A673 (cell line): ENCODE measurements at places on chromosomes 16 and 17.

GRCh38 chr16:1042866-1043265 lies 29.7 kb upstream of the SSTR5 start:
- peak; percentile 83 for DNase-seq

GRCh38 chr16:65668064-65668595 lies 546.3 kb upstream of the CDH11 start:
- DNase-seq = no peak

DNA sequence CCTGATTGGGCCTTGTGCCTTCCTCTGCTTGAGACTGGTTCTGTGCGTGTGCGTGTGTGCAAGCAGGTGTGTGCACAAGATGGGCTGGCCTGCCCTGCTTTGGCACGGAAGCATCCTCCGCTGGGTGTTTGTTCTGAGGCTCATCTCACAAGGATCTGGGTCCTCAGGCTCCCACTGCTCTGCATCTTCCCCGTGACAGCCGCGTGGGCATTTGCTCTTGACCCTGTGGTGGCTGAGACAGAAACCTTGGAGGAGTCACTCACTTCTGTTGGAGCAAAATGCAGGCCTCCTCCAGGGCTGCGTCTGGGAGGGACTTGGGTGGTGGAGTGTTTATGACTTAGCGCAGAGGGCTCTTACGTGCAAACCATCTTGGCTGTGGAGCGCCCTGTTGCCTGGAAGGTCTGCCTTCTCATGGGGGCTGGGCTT lies 119.2 kb downstream of the RPTOR start:
- no peak for DNase-seq

GRCh38 chr16:24957887-24958286 lies 57.3 kb downstream of the ARHGAP17 start:
- no peak for DNase-seq

DNA sequence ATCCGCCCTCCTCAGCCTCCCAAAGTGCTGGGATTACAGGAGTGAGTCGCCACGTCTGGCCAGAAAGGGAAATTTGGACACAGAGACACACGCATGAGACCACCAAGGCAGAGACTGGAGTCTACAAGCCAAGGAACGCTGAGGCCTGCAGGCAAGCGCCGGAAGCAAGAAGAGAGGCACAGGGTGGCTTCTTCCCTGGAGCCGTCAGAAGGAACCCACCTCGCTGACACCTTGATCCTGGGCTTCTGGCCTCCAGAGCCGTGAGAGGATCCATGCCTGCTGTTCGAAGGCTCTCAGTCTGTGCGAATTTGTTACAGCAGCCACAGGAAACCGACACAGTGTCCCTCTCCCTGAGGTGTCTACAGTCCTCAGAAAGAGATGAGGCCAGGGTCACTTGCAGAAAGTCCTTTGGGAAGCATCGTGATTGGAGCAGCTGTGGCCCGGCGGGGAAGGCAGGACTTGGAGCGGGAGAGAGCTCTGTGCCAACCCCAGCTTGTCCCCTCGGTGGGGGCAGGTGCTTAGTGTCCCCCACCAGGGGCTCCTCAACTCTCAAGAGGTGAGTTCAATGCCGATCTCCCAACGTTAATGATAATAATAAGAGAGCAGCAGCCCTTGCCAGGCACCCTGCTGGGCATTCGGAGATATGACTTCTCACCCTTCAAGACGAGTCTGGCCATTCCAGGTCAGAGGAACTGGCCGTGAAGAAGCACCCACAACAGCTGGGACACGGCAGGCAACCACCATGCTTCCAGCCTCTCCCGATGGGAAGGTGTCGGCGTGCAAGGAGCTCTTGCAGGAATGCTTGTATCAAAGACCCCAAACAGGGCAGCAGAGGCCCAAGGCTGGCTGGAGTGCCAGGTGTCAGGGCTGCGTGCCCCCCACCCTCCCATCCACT lies 68.4 kb upstream of the TNRC6C start:
- no peak for DNase-seq

GRCh38 chr17:75265614-75266315 lies 4.1 kb downstream of the MRPS7 start:
- no peak for DNase-seq

DNA sequence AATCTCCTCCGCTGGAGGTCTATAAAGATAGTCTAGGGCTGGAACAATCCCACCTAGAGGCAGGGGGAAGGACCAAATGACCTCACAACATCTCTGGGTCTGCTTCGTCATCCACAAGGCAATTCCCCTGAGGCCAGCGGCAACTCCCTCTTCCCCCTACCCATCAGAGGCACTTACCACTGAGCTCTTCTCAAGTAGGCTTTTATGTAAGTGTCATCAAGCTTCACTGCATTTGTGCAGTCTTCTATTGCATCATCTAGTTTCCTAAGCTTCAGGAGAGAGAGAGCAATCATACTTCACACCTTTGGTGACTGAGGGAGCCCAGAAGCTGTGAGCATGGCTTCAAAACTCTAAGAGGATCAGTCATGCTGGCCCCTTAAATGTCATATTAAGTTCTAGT lies 21.0 kb downstream of the CNP start:
- DNase-seq = no peak

DNA sequence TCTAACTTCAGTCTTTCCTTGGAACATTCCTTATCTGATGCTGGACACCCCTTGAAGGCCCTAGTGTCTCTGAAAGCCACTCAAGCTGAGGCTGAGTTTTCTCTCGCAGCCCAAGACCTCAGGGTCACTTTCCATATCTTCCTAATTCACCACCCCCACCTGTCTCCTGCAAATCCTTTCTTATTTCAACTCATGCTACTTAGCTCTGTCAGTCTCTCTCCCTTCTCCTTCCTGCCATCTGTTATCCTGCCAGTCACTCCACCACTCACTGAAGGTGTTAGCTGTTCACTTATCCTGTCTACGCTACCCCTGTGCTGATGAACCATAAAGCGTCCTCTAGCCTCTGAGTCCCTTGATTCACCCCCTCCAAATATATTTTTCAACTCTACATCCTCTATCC lies 143.9 kb upstream of the SHISA6 start:
- no peak for DNase-seq

GRCh38 chr16:27195941-27196595 lies 7.3 kb upstream of the KDM8 start:
- no peak for DNase-seq
